K562 (cell line): ENCODE measurements at places on chromosomes 4 and X.

- no peak for DNase-seq
These were observed 154.2 kb upstream of the HAND2 start for GRCh38 chr4:173684223-173684622.

GRCh38 chr4:186188107-186188506 is 3.3 kb upstream of the CYP4V2 start:
- peak; percentile 1 for DNase-seq

GRCh38 chrX:49030283-49030682 is 12.9 kb downstream of the TFE3 start:
- DNase-seq, result no peak

DNA sequence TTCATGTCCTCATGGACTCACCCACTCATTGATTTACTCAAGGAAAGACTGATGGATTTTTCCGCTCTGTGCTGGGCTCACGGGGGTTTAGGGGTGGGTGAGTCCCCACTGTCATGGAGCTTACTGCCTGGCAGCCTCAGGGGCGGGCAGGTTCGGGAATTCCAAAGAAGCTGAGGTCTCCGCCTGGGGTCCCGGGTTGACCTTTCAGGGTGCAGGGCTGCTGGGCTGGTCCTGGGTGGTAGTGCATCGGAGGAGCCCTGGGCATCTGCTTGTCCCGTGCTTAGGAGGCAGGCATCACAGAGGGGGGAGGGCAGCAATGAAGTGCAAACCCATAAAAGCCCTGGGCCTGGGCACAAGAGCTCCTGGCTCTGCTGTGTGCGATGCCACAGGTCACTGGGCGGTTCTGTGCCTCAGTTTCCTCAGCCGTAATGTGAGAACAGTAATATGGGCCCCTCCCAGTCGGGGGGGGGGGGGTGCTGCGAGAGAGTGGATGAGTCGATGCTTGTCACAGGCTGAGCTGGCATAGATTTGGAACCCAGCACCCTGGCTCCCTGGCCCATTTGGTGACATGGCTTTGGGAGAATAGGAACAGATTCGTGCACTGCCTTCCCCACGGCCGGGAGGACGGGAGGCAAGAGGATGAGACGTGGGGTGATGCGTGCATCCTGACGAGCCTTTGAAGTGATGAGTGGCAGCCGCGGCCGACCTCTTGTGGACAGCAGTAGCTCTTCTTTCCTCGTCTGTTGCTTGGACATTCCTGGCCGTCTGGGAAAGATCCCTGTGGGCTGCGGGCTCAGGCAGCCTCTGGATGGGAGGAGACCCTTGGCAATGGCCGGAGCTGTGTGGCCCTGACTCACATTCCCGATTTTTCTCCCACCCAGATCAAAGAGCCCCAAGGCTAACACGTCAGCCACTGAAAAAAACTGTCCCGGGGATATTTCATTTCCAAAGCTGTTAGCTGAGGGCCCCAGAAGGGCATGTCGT is 42.0 kb downstream of the PSAPL1 start:
- no peak for DNase-seq

- DNase-seq, result peak; percentile 16
These were observed 4.6 kb downstream of the TXK start for GRCh38 chr4:48129307-48130014.

DNA sequence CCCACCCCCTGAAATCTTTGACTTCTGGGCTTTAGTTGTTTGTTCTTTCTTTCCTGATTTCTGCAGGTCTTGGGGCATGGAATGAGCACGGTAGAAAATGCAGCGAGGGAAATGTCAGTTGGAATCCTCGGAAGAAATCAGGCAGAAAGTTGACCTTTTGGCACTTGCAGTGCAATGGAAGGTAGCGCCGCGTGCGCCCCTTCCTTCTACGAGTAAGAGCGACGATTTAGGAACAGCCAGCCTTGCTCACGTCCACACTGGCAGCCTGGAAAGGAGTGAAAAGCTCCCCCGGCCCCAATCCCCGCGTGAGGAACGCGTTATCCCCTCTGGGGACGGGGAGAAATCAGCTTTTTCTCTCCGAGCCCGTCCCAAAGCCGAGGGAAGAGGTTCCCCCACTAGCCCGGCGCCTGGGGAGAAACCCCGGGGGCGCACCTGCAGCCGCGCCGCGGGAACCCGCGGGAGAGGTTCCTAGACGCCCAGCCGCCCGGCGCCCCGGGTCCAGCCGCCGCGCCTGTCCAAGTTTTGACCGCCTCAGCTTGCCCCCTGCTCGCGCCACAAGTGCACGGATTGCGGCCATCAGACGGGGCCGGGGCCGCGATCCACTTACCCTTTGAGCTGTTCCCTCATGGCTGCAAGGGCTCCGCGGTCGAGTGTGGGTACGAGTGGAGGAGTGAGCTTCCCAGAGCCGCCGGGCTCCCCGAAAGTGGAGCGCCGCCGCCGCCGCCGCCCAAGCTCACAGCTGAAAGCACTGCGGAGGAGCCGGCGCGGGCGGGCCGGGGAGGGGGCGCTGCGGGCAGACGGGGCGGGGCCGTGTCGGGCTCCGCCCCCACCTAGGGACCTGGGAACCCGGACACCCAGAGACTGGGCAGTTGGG is 194.6 kb upstream of the FTHL17 start:
- DNase-seq, result peak; percentile 67

DNA sequence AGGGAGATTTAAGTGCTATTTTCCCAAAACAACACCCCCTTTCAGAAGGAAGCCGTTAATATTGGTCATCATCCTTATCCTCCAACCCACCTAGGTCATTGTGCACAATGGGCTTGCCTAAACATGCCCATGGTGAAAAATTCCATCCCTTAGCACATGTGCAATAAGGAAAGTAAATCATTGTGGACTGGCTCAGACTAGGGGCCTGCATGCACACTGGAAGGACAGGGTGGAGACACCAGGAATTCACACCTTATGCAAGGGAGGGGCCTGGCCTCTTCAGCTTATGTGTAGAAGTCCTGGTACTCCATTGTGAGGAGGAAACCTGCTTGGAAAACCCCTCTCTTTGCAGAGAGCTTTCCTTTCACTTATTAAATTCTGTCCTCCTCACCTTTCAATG is 311.4 kb upstream of the NDST4 start:
- DNase-seq, result no peak

- DNase-seq, result no peak
These were observed 300.9 kb downstream of the BCOR start for GRCh38 chrX:39796856-39797255.

DNA sequence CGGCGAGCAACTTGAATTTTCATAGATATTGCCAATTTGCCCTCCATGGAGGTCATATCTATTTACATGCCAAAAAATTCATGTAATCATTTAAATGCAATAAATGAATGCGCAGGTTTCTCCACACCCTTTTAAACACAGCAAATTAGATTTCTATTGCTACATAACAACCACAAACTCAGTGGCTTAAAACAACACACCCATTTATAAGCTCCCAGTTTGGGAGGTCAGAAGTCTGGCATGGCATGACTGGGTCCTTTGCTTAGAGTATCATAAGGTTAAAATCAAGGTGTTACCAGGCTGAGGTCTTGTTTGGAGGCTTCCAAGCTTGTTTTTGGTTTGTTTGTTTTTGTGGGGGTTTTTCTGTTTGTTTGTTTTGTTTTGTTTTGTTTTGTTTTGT is 49.9 kb upstream of the NYX start:
- DNase-seq, result no peak

DNA sequence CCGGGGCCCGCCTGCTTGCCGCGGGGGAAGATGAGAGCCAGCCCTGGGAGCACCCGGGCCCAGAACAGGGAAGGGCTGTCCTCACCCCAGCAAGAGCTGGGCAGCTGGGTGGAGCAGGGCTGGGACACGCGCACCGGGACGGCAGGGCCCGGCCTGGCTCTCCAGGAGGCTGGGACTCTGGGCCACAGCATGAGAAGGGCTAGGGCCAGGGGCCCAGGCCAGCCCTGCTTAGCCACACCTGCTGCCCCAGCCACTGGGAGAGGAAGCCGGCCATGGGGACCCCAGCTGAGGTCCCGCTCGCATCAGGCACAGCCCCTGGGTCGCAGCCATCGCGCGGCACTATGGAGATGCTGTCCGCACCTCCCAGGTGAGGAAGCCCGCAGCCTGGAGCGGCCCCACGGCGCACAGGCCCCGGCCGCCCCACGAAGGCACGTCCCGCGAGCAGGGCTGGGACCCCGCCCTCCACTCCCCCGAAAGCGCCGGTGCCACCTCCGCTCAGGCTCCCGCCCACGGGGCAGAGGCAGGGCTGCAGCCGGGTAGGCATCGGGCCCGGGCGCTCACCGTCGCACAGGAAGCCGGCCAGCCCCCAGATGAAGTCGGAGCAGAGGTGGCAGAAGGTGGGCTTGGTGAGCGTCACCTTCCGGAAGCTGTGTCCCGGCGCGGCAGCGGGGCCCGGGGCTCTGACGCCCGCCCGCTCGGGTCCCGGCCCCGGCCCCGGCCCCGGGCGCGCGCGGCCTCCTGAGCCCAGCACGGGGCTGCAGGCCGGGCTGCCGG is 531 bp downstream of the DGKQ start:
- no peak for DNase-seq

- DNase-seq, result no peak
These were observed 4.4 kb upstream of the SOWAHB start for GRCh38 chr4:76902233-76902890.

DNA sequence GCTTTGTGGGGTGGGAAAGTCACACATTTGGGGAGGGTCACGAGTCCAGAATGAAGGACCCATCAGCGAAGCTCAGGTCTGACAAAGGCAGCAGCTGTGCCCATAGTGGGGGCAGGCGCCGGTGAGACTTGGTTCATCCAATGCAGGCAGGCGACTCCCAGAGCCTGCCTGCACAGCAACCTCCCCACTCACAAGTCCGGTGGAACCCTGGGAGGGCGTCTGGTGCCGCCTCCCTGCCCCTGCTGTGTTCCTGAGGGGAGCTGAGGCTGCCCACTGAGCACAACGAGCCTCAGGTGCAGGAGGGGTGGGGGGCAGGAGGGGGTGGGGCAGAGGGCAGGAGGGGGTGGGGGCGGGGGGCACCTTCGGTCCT is 13.7 kb downstream of the LRPAP1 start:
- no peak for DNase-seq

GRCh38 chr4:188372058-188372457 is 232.8 kb downstream of the TRIML1 start:
- no peak for DNase-seq

DNA sequence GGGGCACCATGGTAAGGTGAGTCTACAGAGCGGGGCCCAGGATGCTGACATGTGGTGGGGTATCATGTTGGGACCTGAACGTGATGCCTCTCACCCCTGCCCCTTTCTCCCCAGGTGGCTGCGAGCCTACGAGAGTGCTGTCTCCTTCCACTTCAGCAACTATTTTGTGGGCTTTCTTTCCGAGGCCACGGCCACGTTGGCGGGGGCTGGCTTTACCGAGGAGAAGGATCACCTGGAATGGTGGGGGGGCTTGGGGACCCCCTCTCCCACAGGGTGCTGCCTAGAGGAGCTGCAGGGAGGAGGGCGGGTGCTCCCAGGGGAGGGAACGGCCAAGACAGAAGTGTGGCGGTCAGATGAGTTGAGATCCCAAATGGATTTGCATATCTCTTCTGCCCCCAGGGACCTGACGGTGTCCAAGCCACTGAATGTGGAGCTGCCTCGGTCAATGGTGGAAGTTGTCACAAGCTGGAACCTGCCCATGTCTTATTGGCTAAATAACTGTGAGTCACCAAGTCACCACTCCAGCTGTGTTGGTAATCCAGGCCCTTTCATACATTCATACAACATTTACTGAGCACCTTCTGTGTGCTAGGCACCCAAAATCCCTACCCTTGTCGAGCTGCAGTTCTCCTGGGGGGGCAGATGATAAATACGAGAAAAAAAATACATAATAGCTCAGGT is 5.5 kb downstream of the PORCN start:
- DNase-seq, result no peak

GRCh38 chr4:25795566-25796454 is 67.0 kb downstream of the SEL1L3 start:
- DNase-seq, result no peak

DNA sequence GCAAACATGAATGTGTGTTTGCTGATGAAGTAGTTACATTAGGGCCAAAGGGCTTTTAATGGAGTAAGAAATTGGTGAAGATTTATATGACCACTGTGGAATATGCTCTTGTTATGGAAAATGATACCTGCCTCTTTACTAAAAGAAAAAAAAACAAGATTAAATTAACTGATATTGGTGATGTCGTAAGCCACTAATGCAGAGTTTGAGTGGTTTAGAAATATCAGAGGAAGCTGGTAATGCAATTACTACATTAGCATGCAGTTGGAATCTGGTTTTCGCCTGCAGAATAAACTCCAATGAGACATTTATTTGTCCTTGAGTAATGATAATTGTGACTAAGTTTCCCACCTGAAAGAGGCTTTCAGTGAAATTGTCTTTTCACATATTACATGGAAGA is 597.9 kb downstream of the GALNTL6 start:
- no peak for DNase-seq

DNA sequence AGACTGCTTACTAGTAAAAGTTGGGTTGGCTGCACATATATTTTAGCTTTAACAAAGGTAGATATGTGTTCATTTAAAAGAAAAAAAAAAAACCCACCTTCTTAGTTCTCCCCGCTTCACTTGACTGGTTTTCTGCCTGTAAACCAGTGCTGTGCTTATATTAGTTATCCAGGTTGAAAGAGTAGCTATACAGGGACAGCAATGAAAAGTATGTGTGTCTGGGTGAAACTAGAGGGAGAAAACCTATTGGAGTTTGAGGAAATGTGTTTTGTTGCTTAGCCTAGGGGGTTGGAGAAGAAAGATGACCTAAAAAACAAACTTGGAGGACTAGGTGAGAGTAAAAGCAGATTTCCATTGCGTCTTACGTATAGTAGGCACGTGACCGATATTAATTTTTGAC is 4.5 kb downstream of the JADE1 start:
- no peak for DNase-seq

- DNase-seq, result no peak
These were observed 84.5 kb downstream of the MAGEB17 start for GRCh38 chrX:16251782-16252181.

GRCh38 chr4:8590546-8590880 is 2.1 kb upstream of the CPZ start:
- no peak for DNase-seq

- DNase-seq, result no peak
These were observed 5.1 kb upstream of the DGAT2L6 start for GRCh38 chrX:70172221-70172620.

DNA sequence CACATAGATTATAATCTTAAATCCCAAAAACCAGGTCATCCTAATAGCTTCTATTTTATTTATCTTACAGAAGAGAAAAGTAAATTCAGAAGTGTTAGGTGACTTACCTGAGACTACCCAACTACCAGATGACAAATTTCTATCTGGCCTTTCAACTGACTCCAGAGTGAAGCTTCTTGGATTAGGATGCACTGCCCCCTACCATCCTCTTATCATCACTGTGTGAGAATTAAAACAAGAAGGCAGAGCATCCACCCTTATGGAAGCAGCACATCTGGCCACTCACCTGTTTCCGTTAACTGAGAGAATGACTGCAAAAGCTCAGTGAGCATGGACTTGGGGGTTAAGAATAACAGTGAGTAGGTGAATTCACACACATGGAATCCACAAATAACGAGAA is 502.6 kb upstream of the TECRL start:
- DNase-seq, result no peak

GRCh38 chrX:148610328-148610698 is 109.9 kb downstream of the AFF2 start:
- DNase-seq, result no peak

- DNase-seq, result no peak
These were observed 1418.7 kb downstream of the FSTL5 start for GRCh38 chr4:160745126-160745525.
